ENCODE measurements at places on chromosomes 4 and X.

DNA sequence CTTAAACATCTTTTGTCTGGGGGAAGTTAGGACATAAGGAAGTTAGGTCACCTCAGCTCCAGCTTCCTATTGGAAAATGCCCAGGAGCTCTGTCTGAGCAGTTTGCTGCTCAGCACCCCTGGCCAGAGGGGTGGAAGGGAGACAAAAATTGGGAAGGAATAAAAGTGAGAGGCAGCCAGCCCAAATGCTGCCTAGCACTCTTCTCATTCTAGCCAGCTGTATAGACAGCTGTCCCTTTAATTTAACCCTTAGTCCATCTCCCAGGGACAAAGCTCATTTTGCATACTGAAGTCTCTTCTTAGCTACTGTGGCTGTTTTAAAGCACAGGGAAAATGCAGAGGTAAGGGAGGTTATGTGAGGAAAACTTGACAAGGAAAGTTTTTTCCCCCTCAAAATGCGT lies 89.5 kb upstream of the CITED1 start:
- no peak for DNase-seq

DNA sequence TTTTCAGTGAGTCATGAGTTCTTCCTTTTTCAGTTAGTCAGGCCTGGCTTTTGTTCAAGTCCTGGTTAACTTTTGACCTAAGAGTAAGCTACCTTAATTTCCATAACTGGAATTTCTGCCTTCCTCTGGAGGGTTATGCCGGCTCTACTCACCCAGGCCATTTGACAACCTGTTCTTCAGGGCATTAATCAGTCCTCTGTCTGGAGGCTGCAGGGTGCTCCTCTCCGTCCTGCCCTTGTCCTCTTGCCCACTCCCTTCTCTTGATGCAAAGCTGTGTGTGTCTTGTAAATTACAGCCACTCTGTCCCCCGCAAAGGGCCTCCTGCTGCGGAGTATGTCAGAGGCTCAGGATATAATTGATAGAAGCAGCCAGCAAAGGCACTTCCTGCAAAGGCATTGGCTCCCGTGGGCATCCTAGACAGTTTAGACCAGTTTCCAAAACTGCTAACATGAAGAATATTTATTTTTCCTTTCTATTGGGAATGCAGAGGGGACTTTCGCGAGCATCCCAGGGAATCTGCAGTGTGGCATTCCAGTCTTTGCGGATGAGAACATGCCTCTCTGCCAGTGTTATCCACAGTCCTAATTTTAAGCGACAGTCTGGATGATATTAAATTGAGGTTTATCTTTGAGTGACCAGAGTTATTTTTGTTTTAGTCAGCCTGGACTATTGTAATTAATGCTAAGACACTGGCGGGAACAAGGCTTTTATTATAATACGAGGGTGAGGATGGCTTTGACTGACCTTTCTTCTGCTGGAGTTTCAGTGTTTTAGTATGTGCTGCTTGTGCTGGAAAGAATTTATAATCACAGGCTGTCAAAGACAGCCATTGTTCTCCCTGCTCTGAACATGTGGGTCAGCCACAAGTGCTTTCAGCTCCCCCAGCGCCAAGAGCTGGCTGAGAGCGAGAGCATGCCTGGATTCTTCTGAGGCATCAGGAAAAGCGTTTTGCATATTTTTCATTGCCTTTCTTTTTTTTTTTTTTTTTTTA lies 74.2 kb downstream of the LIMCH1 start:
- no peak for DNase-seq

DNA sequence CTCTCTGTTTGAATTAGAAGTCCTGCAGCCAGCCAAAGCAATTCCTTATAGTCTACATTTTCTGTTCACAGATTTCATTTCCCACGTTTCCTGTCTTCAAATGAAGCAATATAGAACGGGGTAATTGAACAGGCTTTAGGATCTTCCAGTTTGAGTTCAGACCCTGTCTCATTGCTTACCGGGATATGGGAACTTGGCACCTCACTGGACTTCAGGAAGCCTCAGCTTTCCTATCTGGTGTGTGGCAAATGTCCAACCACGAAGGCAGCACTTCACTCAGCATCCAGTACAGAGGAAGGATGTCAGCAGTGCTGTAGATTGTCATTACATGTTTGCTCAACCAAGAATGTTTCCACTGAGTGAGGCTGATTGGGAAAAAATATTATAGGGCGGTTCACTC lies 271.1 kb upstream of the ZFP42 start:
- no peak for DNase-seq

- DNase-seq: no peak
Measured at GRCh38 chr4:170662250-170662649, 572.5 kb upstream of the AADAT start.

DNA sequence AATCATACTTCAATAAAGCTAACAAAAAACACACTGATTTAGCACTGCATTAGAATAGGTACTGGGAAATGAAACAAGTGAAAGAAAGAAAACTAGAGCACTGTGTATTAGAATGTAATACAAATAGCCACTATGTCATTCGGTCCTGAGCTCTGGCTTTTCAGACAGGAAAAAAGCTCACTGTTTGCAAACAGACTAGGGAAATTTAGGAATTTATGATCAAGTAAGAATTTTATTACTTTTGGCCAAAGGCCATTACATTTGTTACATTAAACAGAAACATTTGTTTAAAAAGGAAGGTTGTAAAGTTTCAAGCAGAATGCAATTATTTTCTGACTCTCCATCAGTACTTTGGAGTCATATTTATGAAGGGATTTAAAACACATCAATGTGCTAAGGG lies 68.7 kb downstream of the KLHL8 start:
- DNase-seq: no peak

DNA sequence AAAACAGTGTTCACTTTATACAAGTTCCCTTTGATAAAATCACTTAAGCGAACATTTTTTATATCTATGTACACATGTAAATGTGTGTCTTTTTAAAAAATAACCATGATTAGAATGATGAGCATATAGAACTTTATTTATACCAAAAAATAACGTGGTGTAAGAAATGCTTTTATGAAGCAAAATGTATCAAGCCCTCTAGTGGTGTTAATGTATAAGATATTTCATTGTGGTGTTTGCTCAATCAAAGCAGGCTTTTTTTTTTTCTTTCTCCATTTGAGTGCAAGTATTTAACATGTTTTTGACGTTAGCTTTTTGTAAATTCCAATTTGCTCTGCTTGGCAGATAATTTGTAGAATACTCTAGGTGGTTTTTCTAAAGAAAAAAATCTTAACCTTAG lies 2092.4 kb upstream of the TENM3 start:
- DNase-seq: no peak

DNA sequence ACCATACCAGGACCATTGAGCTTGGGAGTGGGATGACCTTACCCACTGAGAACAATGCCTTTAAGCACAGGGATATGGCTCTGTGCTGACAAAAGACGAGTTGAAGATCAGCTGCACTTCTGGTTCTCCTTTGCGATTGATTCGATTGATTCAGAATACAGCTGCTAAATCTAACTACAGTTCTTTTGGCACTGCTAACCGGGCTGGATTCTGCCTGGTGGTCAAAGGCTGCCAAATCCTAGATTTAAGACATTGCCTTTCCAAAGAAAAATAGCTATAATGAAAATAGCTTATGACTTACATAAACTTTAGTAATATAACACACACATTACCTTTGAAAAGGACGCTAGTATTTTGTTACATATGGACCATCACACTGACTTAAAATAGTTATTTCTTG lies 18.3 kb downstream of the RAP2C start:
- DNase-seq: no peak

DNA sequence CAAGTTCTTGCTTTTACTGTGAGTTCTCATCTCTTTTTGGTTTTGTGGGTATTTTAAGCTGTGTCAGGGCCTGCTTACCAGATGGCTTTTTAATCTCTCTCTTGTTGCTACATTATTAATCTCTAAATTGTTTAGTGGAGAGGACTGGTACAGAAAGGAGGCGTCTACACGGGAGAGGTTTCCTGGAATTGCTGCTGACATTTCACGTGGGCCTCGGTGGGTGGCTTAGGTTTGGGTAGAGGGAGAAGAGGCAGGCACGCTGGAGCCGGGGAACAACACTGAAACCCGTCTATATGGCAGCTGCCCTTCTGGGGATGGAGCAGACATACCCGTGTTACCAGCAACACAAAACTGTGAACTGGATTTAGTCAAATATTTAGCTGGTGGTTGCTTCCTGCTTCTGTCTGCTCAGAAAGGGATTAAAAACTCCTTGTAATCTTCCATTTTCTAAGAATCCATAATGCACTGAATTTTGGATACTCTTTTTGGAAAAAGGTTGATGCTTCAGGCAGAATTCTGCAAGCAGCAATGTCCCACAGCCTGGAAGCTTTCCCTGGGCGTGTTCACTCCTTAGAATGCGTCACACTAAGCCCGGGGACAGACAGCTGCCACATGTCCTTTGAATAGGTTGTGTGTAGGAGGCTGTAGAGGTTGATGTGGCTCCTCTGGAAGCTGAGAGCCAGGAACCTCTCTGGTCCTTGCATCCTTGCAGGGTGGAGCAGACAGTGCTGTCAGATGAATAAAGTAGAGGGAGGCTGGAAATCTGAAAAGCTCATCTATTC lies 199.8 kb upstream of the GATB start:
- no peak for DNase-seq

DNA sequence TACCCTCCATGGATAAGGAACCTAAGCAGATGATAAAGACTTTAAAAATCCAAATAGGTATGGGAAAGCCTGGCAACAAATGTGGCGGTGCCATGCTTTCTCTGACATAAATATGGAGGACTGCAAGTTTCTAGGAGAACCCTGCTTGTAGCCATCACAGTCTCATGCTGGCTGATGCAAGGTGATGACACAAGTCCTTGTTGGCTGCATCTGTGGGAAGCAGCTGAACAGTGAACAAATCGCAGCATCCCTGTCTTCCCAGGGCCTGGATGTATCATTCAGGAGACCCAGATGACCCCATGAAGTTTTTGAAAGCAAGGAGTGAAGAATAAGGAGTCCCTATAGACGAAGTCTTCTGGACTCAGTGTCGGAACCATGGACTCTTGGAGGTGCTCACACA lies 234.4 kb upstream of the HS3ST1 start:
- DNase-seq: no peak

DNA sequence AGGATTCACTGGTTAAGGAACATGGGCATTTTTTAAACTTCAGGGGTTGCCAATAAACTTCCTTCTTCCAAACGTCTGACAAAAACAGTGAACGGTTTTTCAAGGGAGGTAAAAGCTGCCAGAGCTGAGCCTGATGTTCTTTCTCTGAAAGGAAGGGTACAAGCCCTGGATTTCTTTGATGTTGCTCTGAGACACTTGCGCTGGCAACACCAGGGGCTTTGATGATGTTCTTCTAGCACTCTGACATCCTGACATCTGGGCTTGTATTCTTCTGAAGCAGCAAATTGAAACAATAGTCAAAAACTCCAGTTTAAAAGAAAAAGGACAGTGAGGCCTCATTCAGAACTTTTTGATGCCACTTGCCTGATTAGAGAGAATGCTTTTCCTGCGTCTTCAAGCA lies 11.8 kb downstream of the FTHL17 start:
- DNase-seq: no peak

DNA sequence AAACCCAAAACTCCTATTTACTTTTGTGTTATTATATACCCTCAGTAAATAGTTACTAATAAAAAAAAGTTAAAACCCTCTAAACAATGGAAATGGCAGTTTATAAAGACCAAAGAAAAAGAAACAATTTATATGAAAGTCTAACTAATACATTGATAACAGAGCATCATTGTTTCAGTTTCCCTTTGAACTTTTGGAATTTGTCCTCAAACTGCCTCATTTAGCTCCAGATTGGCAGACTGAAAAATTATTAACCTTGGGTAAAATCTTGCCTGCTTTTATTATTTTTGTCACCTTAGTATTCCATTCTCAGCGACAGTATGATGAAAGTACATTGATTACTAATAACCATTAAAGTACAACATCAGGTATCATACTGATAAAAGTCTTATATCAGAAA lies 124.0 kb downstream of the PDE5A start:
- no peak for DNase-seq

GRCh38 chrX:27680726-27681125 lies 90.6 kb downstream of the DCAF8L2 start:
- no peak for DNase-seq

DNA sequence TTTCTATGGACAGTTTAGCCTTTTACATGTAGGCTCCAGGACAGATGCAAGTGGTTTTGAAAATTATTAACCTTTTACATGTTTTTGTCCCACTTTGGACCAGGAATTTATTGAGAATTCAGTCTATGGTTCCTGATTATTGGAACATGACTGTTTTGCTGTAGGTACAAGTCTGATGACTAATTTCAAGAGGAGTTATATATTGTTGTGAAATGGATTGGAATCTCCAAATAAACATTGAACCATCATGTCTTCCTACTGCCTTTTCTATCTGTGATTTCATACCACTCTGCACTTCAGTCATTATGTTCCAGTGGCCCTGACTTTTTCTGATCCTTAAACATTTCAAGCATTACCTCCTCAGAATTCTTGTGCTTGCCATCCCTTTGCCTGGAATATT lies 35.9 kb downstream of the TBC1D19 start:
- no peak for DNase-seq

- no peak for DNase-seq
Measured at GRCh38 chr4:20954541-20954940, 254.3 kb downstream of the PACRGL start.

DNA sequence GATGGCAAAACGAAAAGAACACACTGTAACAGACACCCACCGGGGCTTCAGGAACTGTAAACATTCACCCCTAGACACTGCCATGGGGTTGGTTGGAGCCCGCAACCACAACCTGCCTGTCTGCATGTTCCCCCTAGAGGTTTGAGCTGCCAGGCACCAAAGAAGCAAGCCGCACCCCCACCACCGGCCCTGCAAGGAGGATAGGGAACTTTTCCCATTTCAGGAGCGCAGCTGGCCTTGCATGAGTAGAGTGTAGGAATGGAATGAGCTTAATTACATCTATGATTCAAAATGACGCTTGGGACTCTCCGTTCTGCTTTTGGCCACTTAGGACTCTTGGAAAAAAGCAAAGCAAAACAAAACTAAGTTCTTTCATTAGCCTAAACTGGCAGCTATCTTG lies 243.6 kb upstream of the CTSO start:
- no peak for DNase-seq

- DNase-seq: no peak
Measured at GRCh38 chr4:24971192-24971591, 58.4 kb upstream of the CCDC149 start.

- DNase-seq: no peak
Measured at GRCh38 chr4:78039678-78040077, 17.4 kb upstream of the FRAS1 start.

GRCh38 chr4:122152711-122153226 lies 638 bp downstream of the BLTP1 start:
- peak; percentile 19 for DNase-seq

- DNase-seq: no peak
Measured at GRCh38 chrX:137547291-137547690, 18.6 kb upstream of the ZIC3 start.

DNA sequence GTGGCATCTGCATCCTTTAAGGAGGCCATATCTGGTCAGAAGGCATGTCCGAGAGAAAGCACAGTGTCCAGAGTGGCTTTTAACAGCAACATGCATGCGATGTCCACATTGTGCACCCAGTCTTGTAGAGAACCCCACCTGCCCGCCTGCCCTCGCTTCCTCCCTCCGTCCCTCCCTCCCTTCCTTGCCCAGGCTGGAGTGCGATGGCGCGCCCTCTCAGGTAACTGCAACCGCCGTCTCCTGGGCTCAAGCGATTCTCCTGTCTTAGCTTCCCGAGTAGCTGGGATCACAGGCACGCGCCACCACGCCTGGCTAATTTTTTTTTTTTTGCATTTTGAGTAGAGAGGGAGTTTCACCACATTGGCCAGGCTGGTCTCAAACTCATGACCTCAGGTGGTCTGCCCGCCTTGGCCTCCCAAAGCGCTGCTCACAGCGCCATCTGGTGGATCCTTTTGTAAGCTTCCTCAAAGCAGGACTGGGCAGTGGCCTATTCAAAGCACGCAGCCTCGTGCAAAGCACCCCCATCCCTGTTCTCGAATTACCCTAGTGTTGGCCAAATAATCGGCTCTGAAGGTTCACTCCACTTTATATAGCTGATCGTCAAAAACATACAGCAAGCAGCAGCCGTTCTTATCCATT lies 15.0 kb downstream of the BRCC3 start:
- DNase-seq: no peak

All from germinal center (tissue), 1 donor.